ENCODE measurements at places on chromosomes 16 and 17.

- no peak for DNase-seq
Observed at GRCh38 chr16:24344784-24345183, 88.6 kb downstream of the CACNG3 start.

DNA sequence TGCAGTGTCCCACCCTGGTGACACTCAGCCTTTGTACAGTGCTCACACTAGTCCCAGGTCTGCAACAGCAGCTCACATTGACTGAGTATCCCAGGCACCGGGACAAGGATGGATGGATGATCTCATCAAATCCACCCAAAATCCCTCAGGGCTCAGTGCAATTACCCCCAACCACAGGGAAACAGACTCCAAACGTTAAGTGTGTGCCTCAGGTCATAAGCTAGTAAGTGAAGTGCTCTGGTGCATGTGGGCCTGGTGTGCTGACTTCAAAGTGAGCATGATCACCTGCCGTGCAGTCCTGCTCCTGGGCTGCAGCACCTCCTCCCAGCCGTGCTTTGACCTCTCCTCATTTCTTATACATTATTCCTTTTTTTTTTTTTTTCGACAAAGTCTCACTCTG, 31.2 kb upstream of the CD300E start:
- no peak for DNase-seq

GRCh38 chr16:28863929-28864793, 518 bp downstream of the SH2B1 start:
- no peak for DNase-seq

- DNase-seq, result no peak
Observed at GRCh38 chr16:21156767-21157467, 1.6 kb upstream of the LDAF1 start.

- DNase-seq, result no peak
Observed at GRCh38 chr16:80778703-80779102, 25.7 kb downstream of the CDYL2 start.

- DNase-seq, result no peak
Observed at GRCh38 chr16:84862804-84863480, 43.2 kb downstream of the CRISPLD2 start.

DNA sequence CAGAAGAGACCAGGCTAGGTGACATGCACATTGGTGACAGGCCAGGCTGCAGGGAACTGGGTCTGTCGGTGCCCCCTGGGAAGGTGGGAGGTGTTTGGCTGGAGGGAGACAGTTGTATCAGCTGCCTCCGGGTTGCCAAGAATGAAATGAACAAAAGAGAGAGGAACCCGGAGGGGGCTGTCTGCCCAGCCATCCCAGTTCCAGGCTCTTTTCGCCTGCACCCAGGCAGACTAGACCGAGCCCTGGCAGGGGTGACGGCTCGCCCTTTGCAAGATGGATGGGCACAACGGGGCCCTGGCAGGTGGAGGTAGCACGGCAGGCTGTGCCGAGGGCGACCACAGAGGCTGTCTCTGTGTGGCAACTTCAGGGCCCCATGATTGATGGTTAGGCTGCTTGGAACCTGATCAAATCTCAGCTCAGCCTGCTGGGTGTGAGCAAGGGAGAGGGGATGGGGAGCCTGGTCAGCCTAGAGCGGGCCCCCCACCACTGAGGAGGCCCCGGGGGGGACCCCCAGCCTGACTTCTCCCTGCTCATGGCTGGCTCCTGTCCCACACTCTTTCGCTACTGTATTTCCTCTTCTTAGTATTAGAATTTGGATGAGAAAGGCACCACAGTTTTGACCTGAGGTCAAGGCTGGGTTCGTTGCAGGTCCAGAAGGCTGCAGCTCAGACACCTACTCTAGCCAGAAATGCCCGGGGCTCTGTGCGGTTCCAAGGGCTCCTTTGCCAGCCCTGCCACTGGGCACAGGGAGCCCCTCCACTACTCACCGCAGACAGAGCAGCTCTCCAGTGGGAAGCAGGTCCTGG, 118.9 kb upstream of the CHMP6 start:
- DNase-seq, result no peak

DNA sequence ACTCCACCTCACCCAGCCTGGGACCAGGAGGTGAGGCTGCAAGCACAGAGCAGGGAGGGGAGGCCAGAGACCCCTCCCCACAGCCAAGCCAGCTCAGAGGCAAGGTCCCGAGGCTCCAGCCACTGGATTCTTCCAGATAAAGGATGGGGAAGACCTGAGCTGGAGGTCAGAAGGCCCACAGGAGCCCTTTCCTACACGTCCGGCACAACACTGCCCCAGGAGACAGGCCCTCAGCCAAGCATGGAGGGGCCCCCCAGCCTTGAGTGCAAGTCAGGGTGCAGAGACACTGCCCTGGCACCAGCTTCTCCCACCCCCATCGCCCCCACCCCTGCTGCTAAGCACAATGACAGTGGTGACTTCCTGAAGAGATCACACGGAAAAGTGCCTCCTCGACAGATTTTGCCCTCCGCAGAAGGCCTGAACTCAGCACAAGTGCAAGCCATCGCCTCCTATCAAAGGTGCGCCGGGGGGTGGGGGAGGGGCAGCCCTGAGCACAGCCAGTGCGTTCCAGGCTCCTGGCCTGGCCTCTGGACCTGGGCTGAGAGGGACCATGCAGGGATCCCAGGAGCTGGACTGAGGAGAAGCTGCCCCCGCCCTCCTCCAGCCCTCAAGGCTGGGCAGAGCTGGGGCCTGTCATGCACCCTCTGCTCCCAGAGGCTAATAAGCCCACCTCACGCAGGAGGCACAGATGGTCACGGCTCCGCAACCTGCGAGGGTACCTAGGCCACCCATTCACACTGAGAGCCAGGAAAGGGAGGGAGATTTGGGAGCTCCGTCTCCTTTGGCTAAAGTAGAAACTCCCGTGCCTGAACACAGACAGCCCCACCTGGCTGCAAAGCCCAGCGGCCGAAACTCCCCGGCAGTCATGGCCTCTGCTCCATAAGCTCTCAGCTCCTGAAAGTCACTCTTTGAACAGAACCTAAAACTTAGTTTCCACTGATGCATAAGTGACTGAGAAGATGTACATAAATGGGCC, 2.7 kb downstream of the MAFG start:
- peak; percentile 27 for DNase-seq

GRCh38 chr17:45770632-45771270, 13.4 kb upstream of the CRHR1 start:
- DNase-seq, result no peak

GRCh38 chr17:6713130-6713917, at the start of gene SLC13A5:
Gene SLC13A5, minus strand, starts transcription at chr17:6713369. Its CDS starts 36 bp downstream, at chr17:6713333.
- DNase-seq, result no peak

- DNase-seq, result no peak
Observed at GRCh38 chr16:70572050-70572925, 48.7 kb downstream of the SF3B3 start.

GRCh38 chr16:2496223-2497115, 17.3 kb upstream of the ATP6V0C start:
- no peak for DNase-seq

DNA sequence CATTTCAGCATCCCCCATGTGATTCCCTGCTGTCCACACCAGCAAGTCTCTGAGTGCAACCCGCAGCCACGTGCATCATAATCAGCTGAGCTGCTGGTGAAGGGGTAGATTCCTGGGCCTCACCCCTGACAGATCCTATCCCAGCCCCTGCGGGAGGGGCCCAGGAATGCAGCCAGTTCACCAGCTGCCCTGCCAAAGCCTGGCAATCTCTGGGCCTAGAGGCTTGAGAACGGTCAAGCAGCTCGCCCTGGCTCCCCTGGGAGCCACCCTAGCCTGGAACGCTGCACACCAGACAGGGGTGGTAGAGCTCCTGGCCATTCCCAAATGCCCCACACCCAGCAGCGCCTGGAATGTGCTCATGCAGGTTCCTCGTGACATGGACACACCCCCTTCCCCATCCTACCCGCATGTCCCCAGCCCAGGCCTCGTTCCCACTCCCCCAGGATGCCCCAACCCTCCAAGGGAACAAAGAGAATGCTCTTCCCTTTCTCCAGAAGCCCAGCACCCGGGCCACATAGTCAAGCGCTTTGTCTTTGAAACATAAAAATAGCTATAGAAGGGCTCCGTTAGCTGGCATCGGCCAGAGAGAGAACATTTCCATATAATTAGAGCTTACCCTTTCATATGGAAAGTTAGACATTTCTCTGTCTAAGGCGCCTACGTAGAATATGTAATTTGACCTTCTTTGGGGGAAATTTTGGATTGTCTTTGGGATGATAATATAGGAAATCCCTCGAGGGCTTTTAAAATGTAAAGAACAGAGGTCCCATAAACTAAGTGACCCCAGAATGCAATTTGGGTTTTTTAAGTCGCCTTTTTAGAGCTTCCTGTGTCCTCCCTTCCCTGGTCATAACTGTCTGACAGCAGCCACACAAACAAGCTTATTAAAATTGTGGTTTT, 3.4 kb downstream of the CEP295NL start:
- DNase-seq, result no peak

DNA sequence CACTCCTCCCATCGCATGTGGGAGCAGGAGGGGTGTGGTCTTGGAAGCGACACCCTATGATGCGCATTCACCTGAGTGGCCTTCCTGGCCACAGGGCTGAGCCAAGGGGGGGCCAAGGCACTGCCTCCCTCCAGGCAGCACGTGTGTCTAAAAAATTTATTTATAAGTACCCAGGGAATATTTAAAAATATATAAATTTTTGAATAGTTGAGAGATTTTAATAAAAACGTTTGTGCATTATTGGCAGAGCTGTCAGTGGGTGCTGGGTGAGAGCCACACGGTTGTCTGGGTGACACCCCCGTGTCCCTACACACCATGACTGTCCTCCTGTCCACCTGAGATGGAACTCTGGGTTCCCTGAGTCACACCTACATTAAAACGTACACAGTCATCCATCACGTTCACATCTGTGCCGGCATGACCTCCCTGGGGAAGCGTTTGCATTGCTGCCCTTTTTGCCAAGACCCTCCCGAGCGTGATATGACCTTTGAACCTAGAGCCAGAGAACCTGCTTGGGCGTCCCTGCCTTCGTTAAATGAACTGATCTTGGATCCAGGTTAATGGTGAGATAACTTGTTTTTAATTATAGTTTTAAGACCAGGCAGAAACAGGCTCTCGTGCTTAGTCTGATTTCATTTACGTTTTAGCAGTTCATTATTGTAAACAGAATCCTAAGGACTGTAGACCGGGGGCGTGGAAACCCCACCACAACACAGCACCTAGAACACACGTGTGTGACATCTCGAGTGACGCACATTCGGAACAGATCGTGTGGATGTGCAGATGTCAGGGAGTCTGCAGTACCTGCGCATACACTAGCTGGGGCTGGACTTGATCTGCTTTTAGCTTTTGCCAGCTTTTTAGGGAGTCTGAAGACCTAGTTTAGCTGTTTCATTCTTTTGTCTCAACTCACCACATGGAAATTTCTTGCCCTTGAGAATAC, 192.8 kb upstream of the CHMP6 start:
- no peak for DNase-seq

GRCh38 chr16:11792410-11793241, 4.4 kb downstream of the ZC3H7A start:
- no peak for DNase-seq

- no peak for DNase-seq
Observed at GRCh38 chr16:60636117-60636516, 1400.1 kb downstream of the CDH8 start.

- no peak for DNase-seq
Observed at GRCh38 chr16:30896261-30896888, at the start of gene CTF1. Gene CTF1, plus strand, starts transcription at chr16:30896614. Its CDS starts 30 bp downstream, at chr16:30896644.

DNA sequence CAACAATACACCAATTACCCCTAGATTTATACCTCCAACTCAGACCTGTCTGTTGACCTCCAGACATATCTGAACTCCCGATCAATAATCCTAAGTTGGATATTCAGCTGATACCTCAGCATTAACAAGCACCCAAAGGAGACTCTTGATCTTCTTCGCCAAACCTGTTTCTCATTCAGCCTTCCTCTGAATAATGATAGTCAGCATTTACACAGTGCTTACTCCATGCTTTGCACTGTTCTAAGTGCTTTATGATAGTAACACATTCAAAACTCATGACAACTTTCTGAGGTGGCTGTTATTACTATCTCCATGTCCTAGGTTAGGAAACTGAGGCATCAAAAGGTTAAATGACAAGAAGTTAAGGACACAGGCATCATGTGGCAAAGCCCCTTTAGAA, 104.2 kb upstream of the SIAH1 start:
- DNase-seq, result no peak

GRCh38 chr16:71670537-71670936, 44.6 kb downstream of the MARVELD3 start:
- DNase-seq, result no peak

All from activated naive CD4-positive, alpha-beta T cell (primary cell).